Fibroblast of gingiva (primary cell): ENCODE measurements at places on chromosomes 7 and 10.

GRCh38 chr7:27161214-27161720 is 4.1 kb downstream of the HOXA9 start:
- DNase-seq: no peak

DNA sequence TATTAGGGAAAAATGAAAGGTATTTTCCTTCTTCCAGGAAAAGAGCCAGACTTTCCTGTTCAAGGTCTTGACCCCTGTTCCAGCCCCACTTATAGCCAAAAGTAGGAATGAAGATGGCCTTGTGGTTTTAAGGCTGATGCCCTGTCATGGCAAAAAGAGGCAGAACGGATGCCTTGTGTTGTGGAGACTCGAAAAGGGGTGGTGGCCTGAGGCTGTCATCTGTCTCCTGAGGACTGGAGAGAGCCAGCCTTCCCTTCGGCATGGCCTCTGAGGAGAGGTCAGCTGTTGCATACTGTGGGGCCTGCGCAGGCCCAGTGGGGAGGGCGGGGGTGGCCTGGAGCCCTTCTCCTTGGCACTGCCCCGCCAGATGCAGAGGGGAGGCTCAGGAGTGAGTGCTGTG is 166.0 kb upstream of the EEPD1 start:
- DNase-seq: no peak

GRCh38 chr7:109387530-109387929 is 817.9 kb downstream of the DNAJB9 start:
- no peak for DNase-seq

- no peak for DNase-seq
Observed at GRCh38 chr10:78299851-78300468, 266.3 kb downstream of the RPS24 start.

GRCh38 chr7:90432752-90433151 is 29.5 kb downstream of the CLDN12 start:
- no peak for DNase-seq
